H54 (cell line): ENCODE measurements at places on chromosomes 2 and 18.

DNA sequence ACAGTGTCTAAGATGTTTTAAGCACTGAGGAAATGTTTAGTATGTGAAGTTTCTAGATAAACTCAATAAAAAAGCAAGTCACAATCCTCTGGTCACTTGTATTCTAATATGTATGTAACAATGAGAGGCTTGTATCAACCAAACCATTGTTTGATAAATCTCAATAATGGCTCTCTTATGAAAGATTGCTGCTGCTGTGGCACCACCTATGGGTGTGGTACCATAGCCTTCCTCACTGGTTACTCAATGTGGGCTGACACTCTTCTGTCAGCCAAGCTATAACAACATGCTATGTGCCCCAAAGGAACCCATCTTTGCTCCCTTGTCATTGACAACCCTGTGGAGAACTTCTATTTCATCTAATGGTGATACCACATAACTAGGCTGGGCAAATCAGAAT lies 12.6 kb upstream of the RAB1A start:
- DNase-seq: no peak

DNA sequence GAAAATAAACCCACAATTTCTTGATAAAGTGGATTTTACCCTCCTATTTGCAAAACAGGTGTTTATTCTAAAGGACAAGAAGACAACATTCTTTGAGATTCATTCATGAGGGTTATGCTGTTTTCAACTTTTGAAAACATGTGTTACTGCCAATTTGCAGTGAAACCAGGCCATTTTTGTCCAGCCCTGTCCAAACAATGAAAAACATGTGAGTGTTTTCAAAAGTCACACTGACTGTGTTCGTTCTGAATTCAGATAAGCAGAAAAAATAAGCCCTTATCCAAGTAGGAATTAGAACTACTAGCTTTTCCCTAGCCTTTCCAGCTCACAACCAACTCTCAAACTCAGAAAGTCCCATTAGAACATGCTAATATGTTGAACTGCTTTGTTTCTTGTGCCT lies 148.1 kb upstream of the PID1 start:
- no peak for DNase-seq

- no peak for DNase-seq
These were observed 74.8 kb downstream of the TXNL1 start for GRCh38 chr18:56563568-56563967.

- DNase-seq: no peak
These were observed 51.4 kb upstream of the MAP4K3 start for GRCh38 chr2:39488450-39488849.

GRCh38 chr18:23020555-23021294 lies 87.6 kb downstream of the RBBP8 start:
- DNase-seq: no peak

DNA sequence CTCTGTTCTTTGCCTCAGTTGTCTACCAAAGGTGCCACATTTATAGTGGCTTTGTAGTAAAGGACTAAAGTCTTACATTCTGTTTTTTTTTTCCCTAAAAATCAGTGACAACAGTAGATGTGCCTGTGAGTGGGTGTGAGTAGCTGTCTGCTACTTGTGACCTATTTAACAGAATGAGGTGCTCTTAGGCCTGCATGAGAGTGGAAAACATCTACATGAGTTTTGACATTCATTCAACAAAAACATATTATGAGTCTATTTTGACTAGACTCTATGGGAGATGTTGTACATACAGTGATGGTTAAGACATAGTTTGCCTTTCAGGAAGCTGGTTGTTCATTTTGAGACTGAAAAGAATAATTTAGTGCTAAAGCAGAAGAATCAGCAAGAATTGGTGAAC lies 36.7 kb downstream of the IL1R2 start:
- DNase-seq: no peak

DNA sequence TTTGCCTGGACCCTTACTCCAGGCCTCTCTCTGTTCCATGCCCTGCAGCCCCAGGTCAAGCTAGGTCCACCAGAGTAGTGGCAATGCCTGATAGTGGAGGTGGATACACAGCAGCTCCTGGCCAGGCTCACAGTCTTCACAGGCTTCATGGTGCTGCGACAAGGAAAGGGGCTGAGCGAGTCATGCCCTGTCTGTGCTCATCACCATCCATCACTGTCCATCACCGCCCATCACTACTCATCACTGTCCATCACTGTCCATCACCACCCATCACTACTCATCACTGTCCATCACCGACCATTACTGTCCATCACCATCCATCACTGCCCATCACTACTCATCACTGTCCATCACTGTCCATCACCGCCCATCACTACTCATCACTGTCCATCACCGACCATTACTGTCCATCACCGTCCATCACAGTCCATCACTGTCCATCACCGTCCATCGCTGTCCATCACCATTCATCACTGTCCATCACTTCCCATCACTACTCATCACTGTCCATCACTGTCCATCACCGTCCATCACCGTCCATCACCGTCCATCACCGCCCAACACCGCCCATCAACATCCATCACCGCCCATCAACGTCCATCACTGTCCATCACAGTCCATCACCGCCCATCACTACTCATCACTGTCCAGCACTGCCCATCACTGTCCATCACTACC lies 57.1 kb upstream of the OTOS start:
- DNase-seq: no peak

DNA sequence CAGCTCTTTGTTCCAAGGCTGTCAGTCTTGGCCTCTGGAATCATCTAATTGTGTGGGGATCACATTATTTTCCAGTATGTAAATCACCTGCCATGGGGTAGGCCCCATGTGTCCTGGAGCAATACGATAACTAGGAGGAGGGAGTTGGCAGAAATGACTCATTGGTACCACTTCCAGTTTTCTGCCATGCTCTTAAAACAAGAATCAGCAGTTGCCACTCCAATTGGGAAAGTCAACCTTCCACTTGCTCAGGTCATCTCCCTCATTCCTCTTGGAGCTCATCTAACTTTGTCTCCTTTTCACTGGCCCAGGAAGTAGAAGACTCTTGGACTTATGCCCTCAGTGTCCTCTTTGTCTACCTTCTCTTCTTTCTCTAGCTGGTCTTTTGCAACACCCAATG lies 487.0 kb downstream of the SLC4A3 start:
- no peak for DNase-seq
